ENCODE measurements at places on chromosomes 3 and 15.

GRCh38 chr3:100254168-100254777, 6.5 kb upstream of the TBC1D23 start:
- DNase-seq: peak; percentile 30

- DNase-seq: no peak
These were observed 84.9 kb downstream of the ARNT2 start for GRCh38 chr15:80489030-80489594.

- no peak for DNase-seq
These were observed 7.5 kb downstream of the GAP43 start for GRCh38 chr3:115630850-115631249.

GRCh38 chr3:43161684-43162229, 55.9 kb upstream of the POMGNT2 start:
- no peak for DNase-seq

- DNase-seq: no peak
These were observed 26.9 kb downstream of the RAB11A start for GRCh38 chr15:65896236-65896635.

DNA sequence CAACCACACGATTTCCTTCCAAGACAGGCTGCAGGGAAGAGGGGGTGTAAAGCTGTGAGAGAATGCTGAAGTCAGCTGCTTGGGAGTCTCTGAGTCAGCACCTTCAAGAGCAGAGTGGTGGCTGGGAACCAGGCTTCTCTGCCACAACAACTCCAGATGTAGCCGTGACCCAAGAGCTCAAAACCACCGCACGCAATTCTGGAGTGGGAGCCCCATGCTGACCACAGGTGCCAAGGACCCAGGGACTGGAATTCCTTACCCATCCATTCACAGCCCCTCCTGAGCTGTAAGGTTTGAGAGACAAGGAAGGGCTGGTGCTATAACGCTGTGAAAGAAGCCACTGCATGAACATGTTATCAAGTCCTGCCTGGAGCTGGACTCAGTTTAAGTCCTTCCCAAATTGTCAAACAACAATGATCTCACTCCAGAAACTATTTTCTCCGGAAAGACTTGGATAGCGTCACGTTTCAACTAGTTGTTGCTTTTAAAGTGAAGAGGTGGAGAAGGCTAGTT, 61.4 kb downstream of the UMPS start:
- DNase-seq: no peak

All from stimulated activated CD4-positive, alpha-beta T cell treated with anti-CD3 and anti-CD28 coated beads, Interleukin-15, amount 100 ng/mL, for 48 hours (primary cell).